ENCODE measurements at places on chromosomes 3 and 15.

DNA sequence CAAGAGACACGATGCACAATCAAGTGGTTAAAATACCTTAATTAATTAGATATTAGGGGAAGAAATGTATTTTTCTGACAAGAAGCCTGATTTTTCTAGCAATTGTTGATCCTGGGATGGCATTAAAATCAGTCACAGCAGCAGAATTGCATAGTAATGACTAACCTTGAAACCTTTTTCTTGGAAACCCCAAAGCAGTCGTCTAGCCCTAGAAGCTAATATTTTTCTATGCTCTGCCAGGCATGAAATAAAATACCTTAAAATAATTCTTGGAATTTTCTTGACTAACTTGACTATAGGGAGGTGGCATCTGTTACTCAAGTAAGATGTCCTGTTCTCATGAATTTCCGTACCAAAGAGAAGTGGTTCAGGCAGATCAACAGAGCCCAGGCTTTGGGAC is 204.1 kb downstream of the THRB start:
- DNase-seq = no peak

- DNase-seq = peak; percentile 34
Measured at GRCh38 chr15:44654858-44655257, 8.6 kb downstream of the SPG11 start.

DNA sequence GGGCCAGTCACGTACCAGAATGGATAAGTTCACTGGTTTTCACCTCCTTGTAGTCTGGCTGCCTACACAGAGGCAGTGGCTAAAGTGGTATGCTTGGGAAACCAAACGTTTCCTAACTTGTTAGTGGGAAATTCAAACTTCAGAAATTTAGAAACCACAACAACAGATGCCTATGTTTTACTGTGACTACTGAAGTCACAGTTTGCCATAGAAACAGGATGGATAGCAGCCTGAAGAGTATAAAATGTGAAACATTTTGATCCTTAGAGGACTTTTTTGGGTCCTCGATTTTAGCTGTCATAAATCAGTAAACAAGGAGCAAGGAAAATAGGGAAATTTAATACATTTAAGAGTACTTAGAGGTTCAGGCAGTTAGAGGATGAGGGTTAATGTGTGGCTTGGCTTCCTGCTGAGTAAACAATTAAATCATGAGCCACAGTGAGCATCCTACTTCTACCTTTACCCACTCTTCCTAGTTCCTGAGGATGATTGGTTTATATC is 48.6 kb downstream of the CMSS1 start:
- DNase-seq = peak; percentile 66

DNA sequence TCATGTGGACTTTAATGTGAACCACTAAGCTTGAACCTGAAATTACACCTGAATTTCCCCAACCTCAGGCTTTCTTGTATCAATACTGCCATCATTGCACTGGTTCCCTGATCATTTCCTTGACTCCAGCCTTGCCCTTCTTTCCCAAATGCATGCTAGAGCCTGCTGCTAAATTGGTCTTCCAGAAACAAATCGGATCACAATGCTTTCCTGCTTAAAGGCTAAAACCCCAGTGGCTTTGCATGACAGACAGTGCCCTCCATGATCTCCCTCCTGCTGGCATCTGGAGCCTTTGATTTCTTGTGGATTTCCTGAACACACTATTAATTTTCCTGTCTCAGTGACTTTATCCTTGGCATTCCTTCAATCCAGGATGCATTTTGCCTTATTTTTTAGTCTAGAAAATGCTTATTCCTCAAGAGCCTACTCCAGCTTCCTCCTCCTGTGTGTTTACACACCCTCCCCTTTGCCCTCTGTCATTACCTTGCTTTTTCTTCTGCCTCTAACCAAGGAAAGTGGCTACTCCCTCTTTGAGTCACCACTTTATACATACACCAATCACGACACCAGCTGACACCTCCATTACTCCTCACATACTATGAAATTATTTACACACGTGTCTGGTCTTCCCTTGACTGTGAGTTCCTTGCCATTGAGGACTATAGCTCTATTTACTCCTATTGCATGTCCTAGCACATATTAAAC is 214.6 kb downstream of the KCNAB1 start:
- no peak for DNase-seq

DNA sequence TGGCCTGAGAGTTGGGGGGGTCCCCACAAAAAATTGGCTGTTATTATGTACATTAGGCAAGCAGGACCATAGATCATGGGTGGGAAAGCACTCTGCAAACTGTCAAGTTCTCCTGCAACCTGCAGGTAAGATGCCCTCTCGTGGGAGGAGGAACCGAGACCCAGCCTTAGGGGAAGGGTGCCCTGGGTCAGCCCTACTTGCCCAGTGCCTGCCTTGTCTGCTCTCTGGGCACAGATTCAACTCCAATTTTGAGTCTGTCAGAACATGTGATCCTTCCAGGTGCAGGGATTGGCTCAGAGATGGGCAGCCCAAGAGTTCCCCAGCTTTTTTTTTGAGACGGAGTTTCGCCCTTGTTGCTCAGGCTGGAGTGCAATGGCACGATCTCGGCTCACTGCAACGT is 99.2 kb downstream of the PLXNA1 start:
- DNase-seq = no peak

DNA sequence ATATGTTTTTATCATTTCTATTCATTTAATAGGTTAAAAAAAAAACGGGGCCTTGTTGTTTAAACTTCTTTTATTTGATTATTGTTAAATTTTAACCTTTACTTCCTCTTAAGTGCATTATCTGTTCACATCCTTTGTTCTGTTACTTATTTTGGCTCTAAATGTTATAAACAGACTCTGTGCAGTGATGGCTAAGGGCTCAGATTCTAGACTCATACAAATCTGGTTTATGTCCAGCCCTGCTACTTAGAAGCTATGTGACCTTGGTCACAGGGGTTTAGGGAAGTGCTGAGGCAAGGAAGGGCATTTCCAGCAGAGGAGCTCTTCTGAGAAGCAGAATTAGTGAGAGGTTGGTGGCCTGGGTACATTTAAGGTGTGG is 55.3 kb upstream of the VILL start:
- DNase-seq = no peak

Measured in MV-4-11 (cell line).